Thymus (tissue), 14 donors: ENCODE measurements at places on chromosomes 7 and 10. TPM values are rescaled to one million over a fixed set of nuclear protein-coding genes. Genes with fewer than 3 reads are reported as not detected.

ASIC3 gene
- 0.14 TPM for total RNA-seq

SMO gene
- total RNA-seq, result 11.7 TPM

TAS2R4 gene
- total RNA-seq, result 0.38 TPM

LRRC27 gene
- total RNA-seq, result 7.6 TPM

SPDYE6 gene
- total RNA-seq, result not detected

PNLIPRP2 gene
- not detected for total RNA-seq

MEIG1 gene
- total RNA-seq, result 0.76 TPM

ZNF503 gene
- total RNA-seq, result 0.38 TPM

LANCL2 gene
- total RNA-seq, result 20.0 TPM

UCMA gene
- total RNA-seq, result 0.52 TPM

NAT16 gene
- total RNA-seq, result not detected

SAMD9 gene
- total RNA-seq, result 49.9 TPM

CALHM1 gene
- total RNA-seq, result 0.09 TPM

ABCB1 gene
- 6.7 TPM for total RNA-seq

CPA2 gene
- 0.14 TPM for total RNA-seq

CD36 gene
- total RNA-seq, result 42.8 TPM

ZMYND11 gene
- 30.9 TPM for total RNA-seq

OPALIN gene
- under 0.01 TPM for total RNA-seq

EPHB6 gene
- total RNA-seq, result 75.6 TPM

TMEM213 gene
- total RNA-seq, result 0.05 TPM

CYP2C8 gene
- total RNA-seq, result 0.71 TPM

AUTS2 gene
- 9.2 TPM for total RNA-seq

XRCC2 gene
- 6.3 TPM for total RNA-seq

MORN4 gene
- 2.0 TPM for total RNA-seq

CDHR1 gene
- 0.52 TPM for total RNA-seq

CRCP gene
- total RNA-seq, result 18.8 TPM

ANKRD1 gene
- total RNA-seq, result 2.0 TPM

DGKI gene
- total RNA-seq, result 0.33 TPM

CYP2E1 gene
- 3.4 TPM for total RNA-seq

CHAT gene
- 0.09 TPM for total RNA-seq

ITGA8 gene
- 1.3 TPM for total RNA-seq

TSPAN15 gene
- 9.7 TPM for total RNA-seq

MRLN gene
- 0.47 TPM for total RNA-seq

UNCX gene
- total RNA-seq, result 0.05 TPM

MYL10 gene
- total RNA-seq, result not detected

CRYGN gene
- total RNA-seq, result 1.2 TPM

SOSTDC1 gene
- 2.0 TPM for total RNA-seq

NPC1L1 gene
- under 0.01 TPM for total RNA-seq

ELN gene
- 5.2 TPM for total RNA-seq

BAMBI gene
- 1.3 TPM for total RNA-seq

AKR1C4 gene
- total RNA-seq, result not detected

EXOC4 gene
- total RNA-seq, result 51.2 TPM

HSPA12A gene
- 1.7 TPM for total RNA-seq

CFAP58 gene
- total RNA-seq, result 0.19 TPM

SDK1 gene
- total RNA-seq, result 3.2 TPM

PDZD8 gene
- 9.2 TPM for total RNA-seq

CRHR2 gene
- total RNA-seq, result under 0.01 TPM

PDZD7 gene
- 0.19 TPM for total RNA-seq

PRPS1L1 gene
- total RNA-seq, result not detected

THNSL1 gene
- 4.1 TPM for total RNA-seq

HHEX gene
- total RNA-seq, result 3.0 TPM

ZNF22 gene
- total RNA-seq, result 83.1 TPM

EBF3 gene
- total RNA-seq, result 1.5 TPM

IGF2BP3 gene
- total RNA-seq, result 16.5 TPM
